ENCODE measurements at places on chromosomes 1 and 21.

GRCh38 chr21:45584786-45585185, 42.5 kb upstream of the SLC19A1 start:
- DNase-seq: no peak

GRCh38 chr1:94899756-94900155, 27.2 kb downstream of the CNN3 start:
- DNase-seq: no peak

DNA sequence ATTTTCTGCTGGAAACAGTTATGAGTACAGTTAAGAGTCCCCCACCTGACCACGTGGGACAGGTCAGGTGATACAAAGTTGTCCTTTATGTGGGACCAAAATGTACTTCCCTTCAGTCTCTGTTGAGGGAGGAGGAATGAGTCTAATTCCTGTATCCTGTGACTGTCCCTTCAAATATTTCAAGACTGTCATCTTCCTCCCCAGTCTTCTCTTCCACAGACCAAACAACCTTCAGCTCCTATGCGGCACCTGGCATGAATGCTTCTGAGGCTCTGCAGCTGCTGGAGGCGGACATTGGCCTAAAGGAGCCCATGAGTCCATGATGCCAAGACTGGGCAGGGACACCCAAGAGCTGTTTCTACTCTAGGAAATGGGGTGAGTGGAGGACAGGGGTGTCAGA, 72.1 kb upstream of the SIM2 start:
- DNase-seq: peak; percentile 49

DNA sequence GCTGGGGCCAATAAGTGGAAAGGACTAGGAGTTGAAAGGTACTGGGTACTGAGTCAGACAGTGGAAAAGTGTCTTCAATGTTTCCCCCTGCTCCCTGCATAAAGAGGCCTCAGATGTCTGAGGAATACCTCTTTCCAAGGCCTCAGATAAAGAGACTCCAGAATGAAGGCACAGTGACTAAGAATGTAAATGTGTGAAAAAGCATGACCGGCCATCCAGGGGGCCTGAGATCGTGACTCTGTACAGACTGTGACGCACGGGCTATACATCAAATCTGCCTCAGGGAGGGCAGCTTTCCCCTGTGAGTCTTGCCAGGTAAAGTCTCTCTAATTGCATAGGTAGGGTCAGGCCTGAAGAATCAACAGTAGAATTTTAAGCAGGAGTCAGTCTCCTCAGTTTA, 1690.5 kb downstream of the KCNT2 start:
- DNase-seq: no peak

DNA sequence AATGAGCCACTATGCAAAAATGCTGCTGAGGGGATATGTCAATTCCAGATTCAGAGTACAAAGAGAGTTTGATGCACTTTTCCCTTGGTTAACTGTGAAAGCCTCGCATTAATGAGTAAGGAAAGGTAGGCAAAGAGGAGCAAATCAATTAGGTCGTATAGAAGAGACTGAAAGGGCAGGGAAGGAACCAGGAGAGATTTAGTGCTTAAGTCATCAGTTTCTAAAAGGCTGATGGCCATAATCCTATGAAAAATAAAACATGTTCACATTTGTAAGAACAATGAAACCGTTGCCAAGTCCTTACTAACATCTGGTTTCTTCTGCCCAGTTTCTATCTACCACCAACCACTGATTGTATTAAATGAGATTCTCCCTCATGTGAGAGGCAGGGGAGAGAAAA, 118.4 kb upstream of the PALMD start:
- DNase-seq: no peak

- no peak for DNase-seq
Observed at GRCh38 chr1:2136386-2137235, 58.0 kb downstream of the FAAP20 start.

- no peak for DNase-seq
Observed at GRCh38 chr1:203189951-203190352, 3.4 kb upstream of the CHI3L1 start.

- DNase-seq: no peak
Observed at GRCh38 chr21:22083899-22084298, 1085.7 kb downstream of the NCAM2 start.

DNA sequence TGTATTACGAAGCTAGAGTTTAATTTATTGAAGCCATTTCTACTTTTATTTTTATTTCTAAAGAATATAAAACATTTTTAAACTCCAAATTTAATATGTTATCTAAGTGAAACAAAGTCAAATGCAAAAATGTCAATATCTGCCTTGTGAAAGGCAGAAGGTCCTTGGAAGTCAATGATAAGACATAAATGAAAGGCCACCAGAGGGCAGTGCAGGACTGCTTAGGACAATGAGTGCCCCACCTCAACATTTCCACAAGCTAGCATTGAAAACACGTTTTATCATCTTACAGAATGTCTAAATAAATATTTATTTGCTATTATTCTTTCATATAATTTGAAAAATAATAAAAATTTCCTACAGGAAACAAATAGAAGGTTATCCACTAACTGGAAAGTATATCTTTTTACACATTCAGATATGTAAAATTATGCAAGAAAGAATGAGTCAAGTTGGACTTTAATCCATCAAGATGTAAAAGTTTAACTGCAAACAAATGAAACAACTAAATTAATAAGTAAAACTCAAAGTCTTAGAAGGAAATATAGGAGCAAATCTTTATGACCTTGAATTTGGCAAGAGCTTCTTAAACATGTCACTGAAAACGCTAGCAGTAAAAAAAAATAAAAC, 140.1 kb upstream of the FMN2 start:
- peak; percentile 83 for DNase-seq

GRCh38 chr1:183267646-183268431, 81.8 kb downstream of the LAMC2 start:
- peak; percentile 98 for DNase-seq

GRCh38 chr1:9651565-9652378, at the start of gene PIK3CD:
PIK3CD (plus strand) TSS chr1:9651731; CDS start chr1:9710456, 58,725 bp downstream.
- peak; percentile 60 for DNase-seq

DNA sequence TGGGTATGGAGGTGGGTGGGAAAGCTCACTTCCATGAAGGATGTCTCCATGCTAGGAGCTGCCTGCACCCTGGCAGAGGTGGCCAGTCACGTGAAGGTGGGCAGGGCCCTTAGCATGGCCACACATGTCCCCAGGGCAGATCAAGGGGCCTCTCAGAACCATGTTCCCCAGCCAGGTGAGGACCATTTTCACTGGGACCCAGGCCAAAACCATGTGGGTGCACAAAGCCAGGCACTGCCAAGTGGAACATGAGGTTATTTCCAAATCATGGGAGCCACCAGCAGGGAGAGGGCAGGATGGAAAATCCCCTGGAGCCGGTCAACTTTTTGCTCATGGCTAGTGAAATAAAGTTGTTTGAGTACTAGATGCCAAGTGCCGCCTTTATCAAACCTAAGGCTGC, 9.7 kb downstream of the ZNF692 start:
- no peak for DNase-seq

GRCh38 chr1:228691926-228692325, 43.4 kb upstream of the RHOU start:
- DNase-seq: peak; percentile 59

DNA sequence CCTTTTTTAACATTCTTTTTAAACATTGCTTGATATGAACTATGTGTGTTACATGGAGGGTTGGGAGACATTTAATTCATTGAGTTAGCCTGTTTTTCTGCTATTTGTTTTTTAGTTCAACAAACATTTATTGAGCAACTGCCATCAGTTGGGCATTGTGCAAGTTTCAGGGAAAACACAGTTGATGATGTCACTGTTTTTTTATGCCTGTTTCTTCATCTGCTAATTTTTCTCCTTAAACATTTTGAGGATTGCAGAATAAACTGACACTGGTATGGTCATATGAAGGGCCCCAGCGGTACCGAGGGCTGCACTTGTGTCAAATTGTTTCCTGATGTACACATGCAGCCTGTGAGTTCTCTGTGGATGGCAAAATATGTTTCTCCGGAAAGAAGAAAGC, 253.0 kb downstream of the FGGY start:
- no peak for DNase-seq

- DNase-seq: no peak
Observed at GRCh38 chr1:37156646-37157045, 122.3 kb upstream of the GRIK3 start.

GRCh38 chr1:114234408-114235124, 80.9 kb upstream of the SYT6 start:
- no peak for DNase-seq

DNA sequence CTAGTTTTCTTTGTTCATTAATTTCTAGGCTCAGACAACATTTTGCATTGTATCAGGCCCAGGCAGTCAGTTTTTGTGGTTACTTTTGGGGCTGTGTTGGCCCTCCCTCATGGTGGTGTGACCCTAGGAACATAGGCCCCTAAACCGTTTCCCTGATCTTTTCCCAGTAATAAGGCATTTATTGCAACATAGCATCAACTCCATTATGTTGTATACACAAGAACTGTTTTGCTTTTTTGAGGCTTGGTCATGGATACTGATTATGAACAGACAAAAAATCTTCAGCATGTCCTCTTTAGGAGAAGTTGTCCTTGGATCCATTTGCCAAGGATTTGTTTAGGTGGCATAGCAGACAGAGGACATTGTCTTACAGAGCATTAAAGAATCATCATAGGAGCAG, 10.3 kb downstream of the B3GALT2 start:
- no peak for DNase-seq

GRCh38 chr1:76314730-76315129, 240.2 kb downstream of the ST6GALNAC3 start:
- DNase-seq: no peak

GRCh38 chr21:45391743-45392572, 13.0 kb upstream of the COL18A1 start:
- no peak for DNase-seq

DNA sequence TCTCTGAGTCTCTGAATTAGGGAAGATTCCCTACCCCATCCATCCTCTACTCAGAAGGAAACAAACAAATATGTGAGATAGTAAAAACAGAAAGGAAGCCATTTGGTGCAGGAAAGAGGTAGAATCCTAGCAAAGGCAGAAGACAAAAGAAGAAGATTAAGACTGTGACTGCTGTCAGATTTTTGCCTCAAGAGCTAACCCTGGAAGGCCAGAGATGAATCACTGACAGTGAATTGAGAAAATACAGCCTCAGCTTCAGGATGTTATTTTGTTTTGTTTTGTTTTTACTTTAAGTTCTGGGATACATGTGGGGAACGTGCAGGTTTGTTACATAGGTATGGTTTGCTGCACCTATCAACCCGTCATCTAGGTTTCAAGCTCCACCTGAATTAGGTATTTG, 31.7 kb downstream of the DSTYK start:
- DNase-seq: peak; percentile 37

DNA sequence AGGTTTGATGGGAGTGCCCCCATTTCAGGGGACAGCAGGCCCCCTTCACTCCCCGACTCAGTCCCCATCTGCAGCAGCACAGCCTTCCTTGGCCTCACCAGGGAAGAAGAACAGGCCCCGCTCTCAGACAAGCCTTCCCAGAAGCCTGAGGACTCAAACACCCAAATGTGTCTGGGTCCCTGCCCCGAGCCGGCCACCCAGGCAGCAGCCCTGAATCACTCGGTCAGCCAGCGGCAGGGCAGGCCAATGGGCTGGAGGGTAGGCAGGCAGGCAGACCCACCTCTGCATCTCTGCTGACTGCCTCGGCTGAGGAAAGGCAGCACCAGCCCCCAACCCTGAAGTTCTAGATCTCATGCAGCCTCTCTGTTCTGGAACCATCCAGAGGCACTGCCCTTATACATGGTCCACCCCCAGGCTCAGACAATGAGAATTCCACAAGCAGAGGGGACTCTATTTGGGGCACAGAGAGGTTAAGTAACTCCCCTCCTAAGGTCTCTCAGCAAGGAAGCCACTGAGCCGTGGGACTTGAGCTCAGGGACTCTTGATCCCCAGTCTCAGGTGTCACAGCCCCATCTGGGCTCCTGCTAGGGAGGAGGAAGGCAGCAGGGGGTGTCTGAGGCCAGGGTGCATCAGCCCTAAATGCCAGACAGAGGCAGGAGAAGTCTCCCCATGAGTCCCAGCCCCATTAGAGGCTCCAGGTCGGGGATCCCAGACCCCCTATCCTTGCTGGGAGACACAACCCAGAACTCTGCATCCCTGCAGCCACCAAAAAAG, 33.2 kb upstream of the RUNX3 start:
- DNase-seq: no peak

GRCh38 chr21:25094695-25095094, 512.6 kb downstream of the MRPL39 start:
- DNase-seq: no peak

GRCh38 chr1:41242342-41243078, 404 bp upstream of the SCMH1 start:
- no peak for DNase-seq

DNA sequence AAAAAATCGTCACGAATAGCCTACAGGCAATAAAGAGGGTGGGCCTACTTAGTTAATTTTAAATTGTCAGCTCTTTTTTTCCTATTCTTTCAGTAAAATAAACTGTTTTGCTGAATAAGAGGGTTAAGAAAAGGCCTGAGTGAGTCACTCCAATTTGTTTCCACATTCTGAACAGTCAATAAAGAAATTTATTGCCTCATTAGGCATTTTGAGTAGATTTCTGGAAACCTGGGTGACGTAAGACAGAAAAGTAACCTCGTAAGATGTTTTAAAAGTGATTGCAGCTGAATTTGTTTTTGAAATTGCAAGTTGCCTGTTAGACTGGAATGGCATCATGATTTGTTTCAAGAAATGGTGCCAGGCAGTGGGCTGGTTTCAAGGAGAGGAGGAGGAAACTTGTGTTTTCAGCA, 439.3 kb downstream of the USP25 start:
- DNase-seq: peak; percentile 2

DNA sequence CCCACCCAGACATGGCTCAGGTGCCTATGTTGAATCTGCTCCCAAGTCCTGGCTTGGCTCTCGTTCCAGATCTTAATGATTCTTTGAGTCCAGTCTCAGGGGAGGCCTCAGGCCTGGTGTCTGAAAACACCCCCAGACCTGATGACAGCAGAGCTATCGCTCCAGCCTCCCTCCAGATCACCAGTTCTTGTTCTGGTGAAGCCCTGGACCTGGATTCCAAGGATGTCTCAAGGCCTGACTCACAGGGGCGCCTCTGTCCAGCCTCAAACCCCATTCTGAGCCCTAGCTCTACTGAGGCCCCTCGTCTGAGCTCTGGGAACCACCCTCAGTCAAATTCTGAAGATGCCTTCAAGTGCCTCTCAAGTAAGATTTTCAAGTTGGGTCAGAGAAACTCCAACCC, 11.4 kb downstream of the MROH7 start:
- DNase-seq: peak; percentile 31

GRCh38 chr1:151237678-151238466, 16.7 kb upstream of the PSMD4 start:
- peak; percentile 18 for DNase-seq

- DNase-seq: no peak
Observed at GRCh38 chr1:198079432-198079951, 77.3 kb upstream of the NEK7 start.

DNA sequence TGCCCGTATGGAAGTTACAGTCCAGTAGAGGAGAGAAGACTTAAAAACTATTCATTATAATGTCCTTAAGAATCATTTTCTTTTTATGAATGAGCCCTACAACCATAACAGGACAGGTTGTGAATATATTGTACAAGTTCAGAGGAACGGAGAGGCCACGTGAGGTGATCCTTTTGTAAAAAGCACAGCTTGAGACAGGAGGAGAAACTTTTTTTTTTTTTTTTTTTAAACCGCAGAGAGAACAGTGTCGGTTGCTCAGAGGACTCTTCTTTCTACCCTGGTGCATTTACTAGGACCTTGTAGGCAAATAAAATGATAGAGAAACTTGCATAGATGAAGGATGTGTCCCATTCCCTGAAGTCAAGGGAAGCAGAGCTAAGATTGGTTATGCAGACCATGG, 32.1 kb downstream of the DYRK1A start:
- no peak for DNase-seq

GRCh38 chr1:10046356-10047085, 13.8 kb downstream of the UBE4B start:
- no peak for DNase-seq

Data from ELR (cell line).